ENCODE measurements at places on chromosomes 2 and 18.

DNA sequence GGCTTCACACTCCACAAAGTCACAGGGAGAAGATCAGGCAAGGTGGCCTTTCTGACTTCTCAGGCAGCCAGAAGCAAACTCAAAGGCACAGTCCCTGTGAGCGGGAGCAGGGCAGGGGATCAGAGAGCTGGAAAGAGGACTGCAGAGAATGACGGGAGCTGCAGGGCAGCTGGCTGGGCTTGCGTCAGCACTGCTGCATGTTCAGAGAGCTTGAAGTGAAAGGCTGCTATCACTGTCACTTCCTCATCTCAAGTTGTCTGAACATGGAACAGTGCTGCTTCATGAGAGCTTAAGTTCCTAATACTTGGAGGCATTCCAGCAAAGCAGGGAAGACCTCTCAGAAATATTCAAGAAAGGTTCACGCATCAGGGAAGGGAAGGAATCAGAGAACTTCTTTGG is 20.4 kb downstream of the TGFBRAP1 start:
- peak; percentile 29 for DNase-seq

- DNase-seq = no peak
Measured at GRCh38 chr2:118055512-118056164, 32.6 kb upstream of the INSIG2 start.

DNA sequence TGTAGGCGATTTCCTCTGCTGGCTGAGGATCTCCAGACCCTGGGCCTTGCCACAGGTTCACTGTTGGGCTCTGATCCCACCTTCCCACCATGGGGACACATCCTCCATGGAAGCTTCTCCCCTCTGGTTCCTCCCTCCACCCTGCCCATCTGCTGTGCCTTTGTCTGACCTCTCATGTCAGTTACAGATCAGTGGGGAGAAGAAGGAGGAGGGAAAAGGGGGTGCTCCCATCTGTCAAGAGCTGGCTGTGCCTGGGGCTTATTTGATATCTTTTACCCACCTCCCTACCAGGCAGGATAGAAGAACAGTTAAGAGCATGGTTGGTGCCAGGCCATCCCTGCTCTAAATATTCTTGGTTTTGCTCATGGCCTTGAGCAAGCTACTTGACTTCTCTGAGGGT is 12.3 kb upstream of the DNAJB2 start:
- DNase-seq = no peak

GRCh38 chr2:4358837-4359236 is 655.5 kb downstream of the DCDC2C start:
- DNase-seq = no peak

DNA sequence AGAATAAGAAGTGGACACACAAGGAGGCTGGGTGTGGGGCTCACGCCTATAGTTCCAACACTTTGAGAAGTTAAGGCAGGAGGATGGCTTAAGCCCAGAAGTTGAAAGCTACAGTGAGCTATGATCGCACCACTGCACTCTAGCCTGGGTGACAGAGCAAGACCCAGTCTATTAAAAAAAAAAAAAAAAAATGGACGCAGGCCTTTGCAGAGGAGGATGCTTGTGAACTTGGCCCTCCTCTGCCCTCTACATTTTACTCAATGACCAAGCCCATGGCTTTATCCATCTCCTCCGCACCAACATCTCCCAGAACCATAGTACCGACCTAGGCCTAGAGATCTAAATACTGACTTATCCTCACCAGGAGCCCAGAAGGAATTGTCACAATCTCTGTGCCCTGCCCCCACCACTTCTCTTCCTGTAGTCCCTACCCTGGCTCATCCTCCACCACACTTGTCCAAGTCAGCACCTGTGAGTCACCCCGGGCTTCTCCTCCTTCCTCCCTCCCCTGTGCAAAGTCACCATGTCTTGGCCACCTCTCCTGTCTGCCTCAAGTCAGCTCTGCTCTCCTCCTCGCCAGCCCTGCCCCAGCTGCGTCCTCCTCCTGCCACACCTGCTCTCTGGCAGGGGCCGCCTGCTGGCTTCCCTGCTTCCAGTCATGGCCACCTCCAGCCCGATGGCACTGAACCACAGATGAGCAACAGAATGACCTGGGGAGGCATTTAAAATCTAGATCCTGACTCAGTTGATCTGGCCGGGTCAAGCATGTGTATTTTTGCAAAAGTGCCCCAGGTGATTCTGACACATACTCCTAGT is 35.8 kb upstream of the ASPRV1 start:
- peak; percentile 11 for DNase-seq

DNA sequence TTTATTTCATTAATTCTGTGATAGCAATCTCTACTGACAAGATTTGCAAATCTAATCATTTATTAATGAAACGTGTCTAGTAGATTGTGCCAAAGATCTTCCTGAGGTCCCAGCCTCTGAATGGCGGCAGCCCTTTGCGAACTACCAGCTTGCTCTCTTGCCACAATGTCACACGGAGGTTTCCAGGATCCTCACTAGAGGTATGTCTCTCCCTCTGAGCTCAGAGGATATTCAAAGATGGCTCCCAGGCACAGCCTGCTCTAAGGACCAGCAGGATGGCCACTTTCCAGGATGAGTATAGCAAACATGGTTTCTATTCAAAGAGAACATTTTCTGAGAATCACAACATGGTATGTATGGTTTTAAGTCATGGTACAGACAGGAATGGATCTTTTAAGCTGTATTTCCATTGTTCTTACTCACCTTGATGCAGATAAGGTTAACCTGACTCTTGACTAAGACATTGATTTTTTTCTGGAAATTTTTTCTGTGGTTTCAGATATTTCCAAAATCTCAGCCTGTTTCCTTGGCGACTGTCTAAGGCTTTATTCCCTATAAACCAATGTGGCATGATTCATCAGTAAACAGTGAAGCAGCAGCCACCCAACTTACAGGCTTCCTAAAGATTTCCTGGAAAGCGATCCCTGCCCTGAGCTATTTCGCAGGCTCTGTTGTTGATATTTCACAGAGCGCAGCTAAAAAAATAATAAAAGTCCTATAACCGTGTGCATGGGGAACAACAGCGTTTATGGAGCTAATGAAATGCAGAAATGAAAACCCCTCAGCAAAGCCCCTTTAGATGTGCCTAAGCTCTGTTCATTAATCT is 54.1 kb upstream of the KLF7 start:
- DNase-seq = peak; percentile 78

GRCh38 chr2:124810132-124810531 is 785.0 kb downstream of the CNTNAP5 start:
- DNase-seq = no peak

Data from choroid plexus epithelial cell (primary cell).